Neuronal stem cell (in vitro differentiated cells): ENCODE measurements at places on chromosomes 6 and 20.

DNA sequence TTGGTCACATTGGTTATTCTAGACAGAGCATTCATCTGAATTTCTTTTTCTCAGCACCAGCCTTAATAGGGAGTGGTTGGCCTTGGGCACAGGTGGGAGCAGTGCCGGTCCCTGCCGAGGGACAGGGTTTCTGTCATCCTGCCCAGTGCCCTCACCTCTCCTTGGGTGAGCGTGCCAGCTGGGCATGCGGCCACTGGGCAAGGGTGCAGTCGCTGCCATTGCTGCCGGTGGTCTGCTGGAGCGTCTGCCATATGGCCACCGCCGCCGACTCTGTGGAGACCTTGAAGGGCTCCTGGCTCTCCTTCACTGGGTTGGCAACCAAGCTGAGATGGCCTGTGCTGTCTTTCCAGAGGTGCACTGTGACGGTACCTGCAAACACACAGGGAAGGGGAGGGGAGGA is 16.4 kb upstream of the UQCC2 start:
- no peak for DNase-seq

DNA sequence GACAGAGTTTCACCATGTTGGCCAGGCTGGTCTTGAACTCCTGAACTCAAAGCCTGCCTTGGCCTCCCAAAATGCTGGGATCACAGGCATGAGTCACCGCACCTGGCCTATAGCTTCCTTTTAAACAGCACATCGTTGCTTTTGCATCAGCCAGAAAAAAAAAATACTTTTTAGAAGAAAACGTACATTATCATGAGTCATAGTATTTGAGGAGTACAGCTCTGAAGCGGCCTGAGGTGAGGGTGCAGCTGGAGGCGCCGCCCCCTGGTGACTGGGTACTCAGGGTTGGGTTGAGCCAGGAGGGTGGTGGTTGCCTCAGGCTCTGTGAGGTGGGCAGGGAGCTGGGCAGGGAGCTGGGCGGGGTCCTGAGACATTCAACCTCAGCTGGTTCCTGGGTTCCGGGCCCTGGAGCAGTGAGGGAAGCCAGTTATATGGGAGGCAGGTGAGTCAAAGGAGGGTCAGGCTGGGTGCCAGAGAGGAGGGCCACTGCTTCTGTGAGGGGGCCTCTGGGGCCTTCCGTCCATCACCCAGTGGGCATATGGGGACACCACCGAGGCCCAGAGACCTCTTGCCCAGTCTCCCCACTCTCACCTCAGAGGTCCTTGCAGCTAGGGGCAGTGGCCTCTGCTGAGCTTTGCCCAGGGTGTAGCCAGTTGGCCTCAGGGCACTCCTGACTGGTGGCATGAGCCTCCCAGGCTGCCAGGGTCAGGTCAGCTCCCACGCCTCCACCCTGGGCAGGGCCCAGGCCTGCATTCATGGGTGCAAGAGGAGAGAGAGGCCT is 11.7 kb upstream of the ID1 start:
- no peak for DNase-seq

DNA sequence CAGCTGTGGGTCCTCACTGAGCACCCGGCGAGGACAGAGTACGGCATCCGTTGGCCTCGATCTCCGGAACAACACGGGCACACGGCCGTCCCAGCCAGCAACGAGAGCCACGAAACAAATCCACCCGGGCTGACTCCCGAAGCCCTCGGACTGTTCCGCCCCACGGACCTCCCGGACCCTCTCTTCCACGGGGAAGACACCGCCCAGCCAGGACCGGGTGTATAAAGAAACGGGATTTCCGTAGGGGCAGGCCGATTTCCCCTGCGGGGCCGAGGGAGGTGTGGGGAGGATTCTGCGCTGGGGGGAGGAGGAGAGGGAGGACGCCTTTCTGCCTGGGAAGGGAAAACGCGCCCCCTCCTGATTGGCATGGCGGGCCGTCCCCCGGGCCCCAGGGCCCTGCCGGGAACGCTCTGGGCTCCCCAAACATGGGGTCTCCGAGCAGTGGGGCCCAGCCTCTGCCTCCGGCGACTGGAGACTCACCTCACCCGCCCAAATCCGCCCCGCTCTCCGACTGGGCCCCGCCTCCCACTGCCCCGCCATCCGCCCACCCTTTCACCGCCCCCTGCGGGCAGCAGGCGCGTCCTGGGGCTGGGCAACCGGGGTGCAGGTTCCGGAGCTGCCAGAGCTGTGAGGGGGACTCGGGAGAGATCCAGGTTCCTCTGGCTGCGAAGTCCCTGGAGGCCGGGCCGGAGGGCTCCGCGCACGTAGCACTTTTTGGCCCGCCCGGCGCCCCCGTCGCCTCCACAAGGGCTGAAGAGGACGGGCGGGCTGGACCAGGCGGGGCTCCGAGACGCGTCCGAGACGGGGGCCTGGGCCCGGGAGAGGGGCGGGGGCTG is 679 bp upstream of the PPDPF start:
- DNase-seq = no peak

GRCh38 chr6:7060769-7061516 is 46.8 kb upstream of the RREB1 start:
- no peak for DNase-seq

- no peak for DNase-seq
These were observed 193.6 kb downstream of the EDN1 start for GRCh38 chr6:12483712-12484111.

GRCh38 chr6:97563529-97563928 is 280.5 kb upstream of the MMS22L start:
- no peak for DNase-seq

DNA sequence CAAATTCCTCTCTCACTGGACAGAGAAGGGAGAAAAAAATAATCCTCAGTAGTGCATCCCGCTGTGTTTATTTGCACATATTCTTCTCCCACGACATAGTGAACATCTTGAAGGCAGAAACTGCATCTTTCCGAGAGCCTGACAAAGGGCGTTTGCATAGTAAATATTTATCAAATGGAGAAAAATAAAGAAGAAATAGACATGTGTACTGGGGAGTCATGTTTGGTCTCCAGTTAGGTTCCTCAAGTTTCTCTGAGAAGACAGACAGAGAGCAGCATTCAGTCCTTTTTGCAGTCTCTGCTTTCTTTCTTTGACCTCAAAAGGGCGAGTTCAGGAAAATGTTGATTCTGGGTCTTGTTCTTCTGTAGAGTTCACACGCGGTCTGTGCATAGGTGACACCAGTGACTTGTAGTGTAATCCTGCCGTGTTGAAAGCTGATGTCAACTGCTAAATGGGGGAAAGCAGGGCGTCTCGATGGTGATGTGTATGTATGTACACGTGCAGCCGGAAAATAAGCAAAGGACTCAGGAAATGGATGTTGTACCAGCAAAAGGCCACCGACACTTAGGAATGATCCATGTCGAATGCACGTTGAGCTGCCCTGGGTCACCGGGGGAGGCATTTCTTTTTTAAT is 285.6 kb downstream of the ZNF217 start:
- no peak for DNase-seq

- no peak for DNase-seq
These were observed 196.0 kb downstream of the BTBD3 start for GRCh38 chr20:12113468-12114371.

DNA sequence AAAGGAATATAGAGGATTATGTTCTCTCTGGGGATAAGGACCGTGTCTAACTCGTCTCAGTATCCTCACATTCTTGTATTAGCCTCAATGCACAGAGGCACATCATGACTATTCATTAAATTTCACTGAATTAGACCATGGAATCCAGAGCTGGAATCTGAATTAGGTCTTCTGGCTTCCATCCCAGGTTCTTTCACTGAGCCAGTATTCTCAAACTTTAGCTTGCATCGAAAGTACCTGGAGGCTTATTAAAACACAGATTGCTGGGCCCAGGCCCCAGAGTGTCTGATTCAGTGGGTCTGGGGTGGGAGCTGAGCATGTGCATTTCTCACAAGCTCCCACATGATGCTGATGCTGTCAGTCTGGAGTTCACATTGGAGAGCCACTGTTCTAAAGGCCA is 142.0 kb downstream of the UST start:
- DNase-seq = no peak

DNA sequence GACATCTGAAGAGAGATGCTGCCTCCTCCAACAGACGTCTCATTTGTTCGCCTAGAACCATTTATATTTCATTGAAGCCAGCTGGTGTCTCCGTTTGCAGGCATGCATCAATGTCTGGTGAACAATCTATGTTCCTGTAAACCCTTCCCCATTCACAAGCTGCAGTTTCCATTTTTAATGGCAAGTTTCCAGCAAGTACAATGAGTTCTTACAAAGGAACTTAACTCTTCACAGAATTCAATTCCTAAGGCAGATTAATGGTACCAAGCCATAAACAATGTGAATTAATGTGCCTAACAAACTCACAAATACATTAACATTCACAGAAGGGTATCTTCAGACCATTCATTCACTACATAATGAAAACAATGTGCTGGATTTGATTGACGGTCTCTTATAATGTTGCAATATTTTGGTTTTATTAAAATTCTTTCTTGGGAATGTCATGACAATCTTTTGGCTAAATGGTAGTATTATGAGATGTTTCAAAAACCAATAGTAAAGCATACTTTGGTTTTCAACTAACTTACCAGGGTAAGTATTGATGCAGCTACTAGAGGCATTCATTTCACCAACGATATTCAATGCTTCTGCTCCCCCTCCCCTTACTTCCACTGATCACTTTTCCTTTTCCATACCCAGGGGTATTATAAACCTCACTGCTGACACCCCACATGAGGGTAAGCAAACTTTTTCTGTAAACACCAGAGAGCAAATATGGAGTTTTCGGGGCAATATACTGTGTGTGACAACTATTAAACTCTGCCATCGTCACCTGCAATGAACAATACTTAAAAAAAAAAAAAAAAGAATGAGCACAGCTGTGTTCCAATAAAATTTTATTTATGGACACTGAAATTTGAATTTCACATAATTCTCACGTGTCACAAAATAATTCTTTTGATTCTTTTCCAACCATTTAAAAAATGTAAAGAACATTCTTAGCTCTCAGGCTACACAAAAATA is 4.2 kb downstream of the AKIRIN2 start:
- no peak for DNase-seq

DNA sequence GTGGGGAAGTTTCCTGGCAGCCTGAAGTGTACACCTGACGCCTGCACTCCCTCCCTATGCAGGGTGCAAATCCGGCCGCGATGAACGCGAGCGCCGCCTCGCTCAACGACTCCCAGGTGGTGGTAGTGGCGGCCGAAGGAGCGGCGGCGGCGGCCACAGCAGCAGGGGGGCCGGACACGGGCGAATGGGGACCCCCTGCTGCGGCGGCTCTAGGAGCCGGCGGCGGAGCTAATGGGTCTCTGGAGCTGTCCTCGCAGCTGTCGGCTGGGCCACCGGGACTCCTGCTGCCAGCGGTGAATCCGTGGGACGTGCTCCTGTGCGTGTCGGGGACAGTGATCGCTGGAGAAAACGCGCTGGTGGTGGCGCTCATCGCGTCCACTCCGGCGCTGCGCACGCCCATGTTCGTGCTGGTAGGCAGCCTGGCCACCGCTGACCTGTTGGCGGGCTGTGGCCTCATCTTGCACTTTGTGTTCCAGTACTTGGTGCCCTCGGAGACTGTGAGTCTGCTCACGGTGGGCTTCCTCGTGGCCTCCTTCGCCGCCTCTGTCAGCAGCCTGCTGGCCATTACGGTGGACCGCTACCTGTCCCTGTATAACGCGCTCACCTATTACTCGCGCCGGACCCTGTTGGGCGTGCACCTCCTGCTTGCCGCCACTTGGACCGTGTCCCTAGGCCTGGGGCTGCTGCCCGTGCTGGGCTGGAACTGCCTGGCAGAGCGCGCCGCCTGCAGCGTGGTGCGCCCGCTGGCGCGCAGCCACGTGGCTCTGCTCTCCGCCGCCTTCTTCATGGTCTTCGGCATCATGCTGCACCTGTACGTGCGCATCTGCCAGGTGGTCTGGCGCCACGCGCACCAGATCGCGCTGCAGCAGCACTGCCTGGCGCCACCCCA is 1.2 kb downstream of the GPR6 start:
- no peak for DNase-seq

- DNase-seq = no peak
These were observed 568.2 kb upstream of the CHD6 start for GRCh38 chr20:42186337-42186736.

DNA sequence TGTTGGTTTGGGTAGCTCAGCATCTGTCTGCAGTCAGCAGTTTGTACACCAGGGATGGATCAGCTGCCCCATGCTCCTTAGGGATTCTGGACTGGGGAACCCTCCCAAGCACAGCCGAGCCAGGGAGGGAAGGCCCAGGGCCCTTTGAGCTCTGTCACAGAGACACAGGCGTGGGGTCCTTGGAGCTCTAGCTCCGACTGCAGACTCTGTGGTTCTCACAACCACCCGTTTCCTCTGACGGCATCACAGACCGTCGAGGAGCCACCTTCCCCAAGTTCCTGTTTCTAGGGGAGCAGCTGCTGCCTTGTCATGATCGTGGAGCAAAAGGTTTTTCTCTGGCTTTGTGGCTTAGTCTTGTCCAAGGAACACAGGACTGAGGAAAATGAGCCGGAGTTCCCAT is at the start of gene SLA2:
Gene SLA2 (minus strand): TSS at position 199 of the 400 bp plus-strand sequence. CDS start 4,861 bp downstream, outside the sequence.
- DNase-seq = no peak

DNA sequence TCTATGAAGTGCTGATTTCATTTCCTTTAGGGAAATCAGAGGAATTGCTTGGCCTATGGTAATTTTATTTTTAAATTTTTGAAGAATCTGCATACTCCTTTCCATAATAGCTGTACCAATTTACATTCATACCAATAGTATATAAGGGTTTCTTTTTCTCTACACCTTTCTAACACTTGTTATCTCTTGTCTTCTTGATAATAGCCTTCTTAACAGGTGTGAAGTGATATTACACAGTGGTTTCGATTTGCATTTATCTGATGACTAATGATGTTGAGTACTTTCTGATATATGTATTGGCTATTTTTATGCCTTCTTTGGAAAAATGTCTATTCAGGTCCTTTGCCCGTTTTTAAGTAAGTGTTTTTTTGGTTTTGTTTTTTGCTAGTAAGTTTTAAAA is 40.8 kb downstream of the SMAP1 start:
- DNase-seq = no peak

DNA sequence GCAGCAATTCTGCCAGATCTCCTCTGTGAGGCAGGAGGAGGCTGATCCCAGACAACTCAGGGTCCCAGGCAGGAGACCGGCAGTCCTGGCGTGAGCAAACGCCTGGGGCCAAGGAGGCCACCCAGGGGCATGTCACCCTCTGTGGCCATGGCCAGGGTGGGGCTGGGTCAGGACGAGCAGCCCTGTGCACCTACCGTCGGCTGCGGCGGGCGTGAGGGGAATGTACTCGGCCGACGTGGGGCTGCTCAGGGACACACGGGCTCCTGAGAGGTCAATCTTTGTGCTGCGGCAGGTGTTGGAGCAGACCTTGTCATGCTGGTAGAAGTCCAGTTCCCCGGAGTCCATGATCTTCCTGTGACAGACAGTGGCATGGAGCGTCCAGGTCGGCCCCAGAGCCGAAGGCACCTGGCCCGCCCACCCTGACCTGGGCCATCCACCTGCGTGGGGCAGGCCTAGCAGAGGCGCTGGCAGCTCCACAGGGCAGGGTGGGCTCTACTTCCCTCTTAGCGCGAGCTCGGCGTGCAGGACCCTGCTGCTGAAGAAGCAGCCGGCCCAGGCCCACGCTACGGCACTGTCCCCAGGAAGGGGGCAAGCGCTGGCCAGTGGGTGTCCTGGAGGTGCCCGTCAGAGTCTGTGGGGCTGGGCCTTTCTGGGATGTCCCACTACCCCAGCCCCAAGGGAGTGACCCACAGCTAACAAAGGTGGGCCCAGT is 21.5 kb upstream of the HELZ2 start:
- no peak for DNase-seq
